ENCODE measurements at places on chromosomes 11 and 22.
A peak's percentile ranks its signal among the peaks of the same experiment; 100 is the strongest.

DNA sequence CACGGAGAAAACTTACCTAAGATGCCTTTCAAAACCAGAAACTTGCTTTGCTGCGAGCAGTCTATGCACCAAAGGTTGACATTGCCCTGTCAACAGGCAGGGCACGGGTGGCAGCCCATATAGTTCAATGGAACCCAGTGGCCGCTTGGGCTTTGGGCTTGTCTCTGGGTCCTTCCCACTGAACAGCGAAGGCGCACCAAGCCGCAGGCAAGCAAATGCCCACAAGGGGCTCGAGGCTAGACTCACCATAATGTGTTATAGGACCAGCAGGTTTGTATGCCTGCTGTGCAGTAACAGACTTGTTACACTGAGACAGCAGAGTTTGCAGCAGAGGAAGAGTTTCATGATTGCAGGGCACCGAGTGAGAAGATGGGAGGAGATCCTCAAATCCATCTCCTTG, 20.3 kb downstream of the CLDN5 start:
- DNase-seq, result no peak

DNA sequence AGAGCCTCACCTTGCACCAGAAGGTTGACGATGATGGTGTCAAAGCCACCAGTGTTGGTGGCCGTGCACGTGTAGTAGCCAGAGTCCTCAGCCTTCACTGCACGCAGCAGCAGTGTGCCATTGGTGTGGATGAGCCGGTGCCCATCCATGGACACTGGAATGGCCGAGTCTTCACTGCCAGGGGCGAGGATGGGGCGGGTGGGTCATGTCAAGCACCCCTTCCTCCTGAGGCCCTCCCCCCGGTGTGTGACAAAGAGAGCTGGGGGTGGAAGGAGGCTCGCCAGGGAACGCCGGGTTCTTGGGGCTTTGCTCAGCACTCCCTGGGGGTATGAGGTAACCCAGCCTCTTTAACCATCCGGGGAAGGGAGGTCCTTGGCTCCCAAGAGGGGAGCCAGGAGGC, 111.6 kb downstream of the CEP164 start:
- DNase-seq, result no peak

GRCh38 chr11:125343718-125344131, 152.3 kb downstream of the FEZ1 start:
- DNase-seq, result no peak

- DNase-seq, result no peak
These were observed 81.4 kb downstream of the TRIM29 start for GRCh38 chr11:120056301-120057027.

DNA sequence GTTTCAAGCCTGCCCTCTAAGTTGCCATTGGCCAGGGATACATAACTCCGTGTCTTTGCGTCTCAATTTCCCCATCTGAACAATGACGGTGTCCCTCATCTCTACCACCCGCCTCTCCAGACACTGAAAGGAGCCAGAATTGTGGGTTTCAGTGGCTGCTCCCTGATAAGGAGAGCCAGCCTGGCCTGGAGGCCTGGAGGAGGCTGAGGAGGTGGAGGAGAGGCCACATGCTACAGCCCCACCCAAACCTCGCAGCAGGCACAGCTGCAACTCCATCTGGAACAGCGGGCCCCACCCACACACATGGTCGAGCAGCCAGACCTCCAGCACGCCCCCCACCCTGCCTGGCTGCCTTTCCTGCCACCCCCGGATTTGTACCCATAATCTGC, 34.4 kb upstream of the CD82 start:
- no peak for DNase-seq

DNA sequence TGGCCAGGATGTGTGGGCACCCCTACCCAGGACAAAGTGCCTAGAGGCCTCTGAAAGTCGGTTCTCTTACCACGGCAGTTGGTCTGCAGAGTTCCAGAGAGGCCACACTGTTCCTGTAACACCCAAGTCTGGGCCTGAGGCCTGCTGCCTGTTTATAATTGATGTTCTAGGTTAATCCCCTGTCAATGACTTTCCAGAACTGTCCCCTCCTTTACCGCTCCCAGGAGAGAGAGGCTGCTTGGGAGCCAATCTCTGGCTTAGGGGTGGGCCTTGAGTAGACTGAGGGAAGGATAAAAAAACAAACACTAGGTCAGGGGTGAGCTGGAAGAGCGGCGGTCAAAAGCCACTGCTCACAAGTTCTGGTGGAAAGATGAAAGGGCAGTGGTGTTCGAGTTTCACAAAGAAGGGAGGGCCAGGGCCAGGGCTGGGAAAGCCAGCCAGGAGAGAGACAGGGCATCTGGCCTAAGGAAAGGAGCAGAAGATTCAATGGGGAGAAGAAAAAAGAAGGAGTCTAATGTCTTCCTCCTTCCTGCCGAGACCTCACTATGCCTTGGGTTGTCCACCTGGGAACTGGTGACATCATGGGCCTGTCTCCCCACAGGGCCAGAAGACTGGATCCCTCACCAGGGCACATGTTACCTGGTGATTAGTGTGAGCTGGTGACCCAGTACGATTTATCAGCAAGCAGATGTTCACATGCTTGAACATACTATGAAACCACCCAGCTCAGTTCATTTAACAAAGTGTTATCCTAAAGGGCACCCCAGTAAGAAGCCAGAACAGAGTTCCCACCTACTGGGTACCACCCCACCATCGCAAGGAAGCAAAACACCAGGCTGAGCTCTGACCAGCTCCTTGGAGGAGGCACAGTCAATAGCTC, 50.2 kb downstream of the PC start:
- DNase-seq, result no peak

DNA sequence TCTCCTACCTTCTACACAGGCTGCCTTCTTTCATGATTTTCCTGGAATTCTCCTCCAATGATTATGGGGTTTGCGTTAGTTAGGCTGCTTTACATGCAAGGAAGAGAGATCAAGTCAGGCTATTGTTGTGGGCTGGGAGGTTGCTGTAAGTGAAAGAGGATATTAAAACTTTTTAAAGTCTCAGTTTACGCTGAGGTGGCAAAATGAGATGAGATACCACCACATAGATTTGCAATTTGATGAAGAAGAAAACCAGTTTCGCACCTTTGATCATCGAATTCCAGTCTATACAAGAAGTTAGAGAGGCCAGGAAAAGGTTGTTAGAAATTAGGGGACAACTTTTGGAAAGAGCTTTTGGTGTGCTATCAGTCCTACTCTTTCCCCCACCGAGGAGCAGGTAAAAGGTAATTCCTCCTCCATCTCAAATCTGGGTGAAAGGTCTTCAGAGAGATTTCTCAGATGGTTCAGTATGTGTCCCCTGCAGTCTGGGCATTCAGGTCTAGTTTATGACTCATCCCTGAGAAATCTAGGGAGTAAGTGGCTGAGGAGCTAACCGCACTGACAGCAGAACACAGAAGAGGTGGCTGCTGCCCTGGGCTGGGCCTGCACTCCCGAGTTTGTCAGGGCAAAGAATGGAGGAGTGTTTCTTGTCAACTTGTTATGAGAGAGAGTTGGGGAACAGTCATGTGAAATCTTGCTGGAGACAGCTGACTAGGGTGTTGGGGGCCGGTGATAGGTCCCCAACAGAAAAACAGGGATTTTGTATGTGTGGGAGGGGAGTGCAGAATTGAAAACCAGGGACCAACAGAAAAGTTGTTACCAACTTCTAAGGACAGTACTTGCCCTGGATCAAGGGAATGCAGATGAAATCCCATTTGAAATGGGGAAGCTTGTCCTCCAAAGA, 34.7 kb downstream of the CCDC83 start:
- DNase-seq, result peak; percentile 83

- DNase-seq, result no peak
These were observed 48.8 kb downstream of the TRIM44 start for GRCh38 chr11:35711173-35711910.

DNA sequence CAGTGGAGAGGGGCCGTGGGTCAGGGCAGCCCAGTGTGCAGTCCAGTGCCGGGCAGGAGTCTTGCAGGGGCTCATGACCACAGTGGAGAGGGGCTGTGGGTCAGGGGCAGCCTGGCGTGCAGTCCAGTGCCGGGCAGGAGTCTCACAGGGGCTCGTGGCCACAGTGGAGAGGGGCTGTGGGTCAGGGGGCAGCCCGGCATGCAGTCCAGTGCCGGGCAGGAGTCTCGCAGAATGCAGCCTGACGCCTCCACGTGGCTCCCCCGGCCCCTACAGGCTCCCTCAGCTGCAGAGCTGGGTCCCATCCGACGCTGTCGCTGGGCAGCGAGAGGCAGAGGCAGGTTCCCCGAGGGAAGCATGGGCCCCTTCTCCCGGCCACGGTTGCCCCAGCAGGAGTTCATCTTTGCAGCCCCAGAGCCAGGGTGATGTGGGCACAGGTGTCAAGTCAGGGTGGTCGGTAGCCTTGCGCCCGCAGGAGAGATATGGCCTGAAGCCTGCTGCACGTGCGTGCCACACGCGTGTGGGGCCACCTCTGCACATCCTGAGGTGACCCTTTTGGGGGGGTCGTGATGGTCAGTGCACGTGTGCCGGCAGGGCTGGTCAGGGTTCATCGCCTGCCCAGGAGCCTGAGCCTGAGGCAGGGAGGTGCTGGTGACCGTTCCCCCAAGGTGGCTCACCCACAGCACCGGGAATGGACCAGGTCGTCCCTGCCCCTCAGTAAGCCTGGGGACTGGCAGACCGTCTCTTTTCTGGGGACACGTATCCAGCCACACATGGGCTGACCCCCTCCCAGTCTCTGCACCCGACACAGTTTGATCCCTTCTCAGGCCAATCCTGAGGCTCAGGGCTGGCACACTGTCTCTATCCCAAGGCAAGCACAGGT, 2.9 kb downstream of the IFITM5 start:
- no peak for DNase-seq

GRCh38 chr11:46051102-46051501, 70.2 kb downstream of the PHF21A start:
- DNase-seq, result no peak

DNA sequence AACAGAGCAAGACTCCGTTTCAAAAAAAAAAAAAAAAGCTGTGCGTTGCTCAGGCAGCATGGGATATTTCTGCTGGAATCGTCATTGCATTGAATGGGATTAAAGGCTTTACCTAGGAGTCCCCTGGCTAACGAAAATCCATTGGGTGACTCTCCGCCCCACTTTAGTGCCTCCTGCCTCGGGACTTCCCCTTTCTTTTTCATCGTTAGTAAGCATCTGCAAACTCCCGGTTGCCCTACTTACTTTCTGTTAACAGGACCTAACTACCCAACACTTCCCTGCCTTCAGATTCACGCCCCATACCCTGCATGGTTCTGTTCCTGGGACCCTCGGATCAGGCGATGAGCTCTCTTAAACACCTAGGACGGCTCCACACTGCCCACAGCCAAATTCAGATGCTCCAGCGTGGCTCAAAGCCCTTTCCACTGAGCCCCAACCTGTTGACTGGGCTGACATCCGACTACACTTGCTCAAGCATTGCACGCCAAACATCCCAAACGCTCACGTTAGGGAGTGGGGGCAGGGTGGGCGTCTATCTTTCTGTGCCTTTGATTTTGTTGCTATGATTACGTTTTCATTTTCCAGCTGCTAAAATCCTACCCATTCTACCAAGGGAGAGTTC, 143.8 kb downstream of the ST3GAL4 start:
- no peak for DNase-seq

- DNase-seq, result no peak
These were observed 164.6 kb downstream of the IGLL1 start for GRCh38 chr22:23415490-23415851.

DNA sequence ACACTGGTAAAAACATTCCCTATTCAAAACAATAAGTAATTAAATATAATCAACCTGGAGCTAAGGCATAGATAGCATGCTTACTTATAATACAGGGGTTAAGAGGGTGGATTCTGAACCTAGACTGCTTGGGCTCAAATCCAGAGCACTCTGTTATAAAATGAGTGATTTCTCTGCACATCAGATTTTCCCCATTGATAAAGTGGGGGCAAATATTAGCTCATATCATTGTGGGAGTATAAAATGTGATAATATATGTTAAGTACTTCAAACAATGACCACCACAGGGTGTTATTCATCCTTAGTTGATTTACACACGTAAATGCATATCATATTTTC, 139.4 kb downstream of the LUZP2 start:
- no peak for DNase-seq

- no peak for DNase-seq
These were observed 1491.1 kb downstream of the TBC1D22A start for GRCh38 chr22:48253573-48253972.

- peak; percentile 45 for DNase-seq
These were observed 10.8 kb downstream of the PRR5L start for GRCh38 chr11:36306888-36307287.

GRCh38 chr11:19216709-19217374, 15.1 kb upstream of the CSRP3 start:
- DNase-seq, result no peak

DNA sequence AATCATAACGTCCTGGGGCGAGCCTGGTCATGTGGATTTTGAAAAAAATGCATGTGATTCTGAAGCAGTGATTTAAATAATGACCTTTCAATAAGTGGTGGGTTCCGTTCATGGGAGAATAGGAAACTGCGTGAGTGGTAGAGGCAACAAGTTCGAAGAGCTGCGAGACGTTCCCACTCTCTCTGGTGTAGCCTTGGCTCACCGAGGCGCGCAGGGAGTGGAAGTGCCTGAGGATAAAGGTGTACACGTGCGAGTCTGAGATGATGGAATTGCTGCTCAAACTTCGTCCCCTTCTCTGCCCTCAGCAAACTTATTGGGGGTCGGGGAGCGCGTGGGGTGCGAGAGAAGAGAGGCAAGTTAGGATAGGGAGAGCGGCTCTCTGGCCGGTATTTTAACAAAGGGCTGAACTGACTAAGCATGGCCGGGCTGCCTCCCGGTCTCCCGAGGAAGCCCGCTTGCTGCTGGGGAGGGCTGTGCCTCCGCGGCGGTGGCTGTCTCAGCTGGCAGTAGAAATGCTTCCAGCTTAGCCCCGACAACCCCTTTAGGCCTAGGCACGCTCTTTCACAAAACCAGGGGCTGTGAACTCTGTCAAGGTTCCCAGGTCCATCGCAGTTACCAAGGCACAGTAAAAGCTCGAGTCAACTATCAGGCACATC, 875 bp upstream of the STT3A start:
- DNase-seq, result peak; percentile 1

GRCh38 chr11:6632116-6633073, 13.2 kb upstream of the TPP1 start:
- no peak for DNase-seq

- no peak for DNase-seq
These were observed 128.1 kb downstream of the CTTN start for GRCh38 chr11:70526116-70527045.

GRCh38 chr22:33639588-33640254, 280.6 kb downstream of the LARGE1 start:
- DNase-seq, result no peak

DNA sequence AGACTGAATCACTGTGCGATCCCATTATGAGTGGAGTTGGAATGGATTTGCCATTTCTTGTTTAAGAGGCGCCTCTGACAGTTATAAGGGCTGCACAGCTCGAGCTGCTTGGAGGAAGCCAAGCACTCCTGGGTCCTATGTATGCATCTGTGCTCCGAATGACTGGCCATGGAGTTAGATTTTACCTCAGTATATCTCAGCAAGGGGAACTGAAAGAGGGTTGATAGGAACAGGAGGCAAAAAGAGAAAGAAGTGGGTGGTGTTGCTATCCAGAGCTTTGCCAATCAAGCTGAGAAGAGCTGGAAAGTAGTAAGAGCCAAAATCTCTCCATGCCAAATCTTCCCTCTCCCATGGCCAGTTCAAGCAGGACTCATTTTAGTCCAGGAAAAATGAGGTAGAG, 632.0 kb upstream of the KIRREL3 start:
- no peak for DNase-seq

- peak; percentile 48 for DNase-seq
These were observed 731 bp downstream of the GSTP1 start for GRCh38 chr11:67584205-67584880.

All from HFFc6 (cell line).